ENCODE measurements at places on chromosomes 4 and X.

GRCh38 chr4:37322122-37322521, 77.6 kb downstream of the NWD2 start:
- no peak for DNase-seq

DNA sequence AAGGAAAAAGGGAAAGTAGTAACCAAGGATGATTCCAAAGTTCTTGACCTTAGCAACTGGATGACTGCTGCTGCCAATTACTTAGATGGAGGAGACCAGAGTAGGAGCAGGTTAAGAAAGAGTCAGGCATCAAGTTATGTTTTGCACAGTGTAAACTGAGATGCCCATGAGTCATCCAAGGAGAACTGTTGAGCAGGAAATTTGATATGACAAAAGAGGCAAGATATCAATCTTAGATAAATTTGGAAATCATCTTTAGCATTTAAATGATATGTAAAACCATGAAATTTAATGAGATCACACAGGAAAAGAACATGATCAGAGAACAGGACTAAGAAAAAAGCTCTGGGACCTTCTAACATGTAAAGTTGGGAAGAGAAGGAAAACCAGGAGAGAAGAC, 361.3 kb downstream of the OPHN1 start:
- DNase-seq, result no peak

GRCh38 chr4:78323439-78323838, 228.1 kb upstream of the ANXA3 start:
- no peak for DNase-seq

- DNase-seq, result no peak
Observed at GRCh38 chr4:94216394-94216793, 8.7 kb downstream of the SMARCAD1 start.

- no peak for DNase-seq
Observed at GRCh38 chrX:134792077-134792476, 133.8 kb upstream of the PLAC1 start.

DNA sequence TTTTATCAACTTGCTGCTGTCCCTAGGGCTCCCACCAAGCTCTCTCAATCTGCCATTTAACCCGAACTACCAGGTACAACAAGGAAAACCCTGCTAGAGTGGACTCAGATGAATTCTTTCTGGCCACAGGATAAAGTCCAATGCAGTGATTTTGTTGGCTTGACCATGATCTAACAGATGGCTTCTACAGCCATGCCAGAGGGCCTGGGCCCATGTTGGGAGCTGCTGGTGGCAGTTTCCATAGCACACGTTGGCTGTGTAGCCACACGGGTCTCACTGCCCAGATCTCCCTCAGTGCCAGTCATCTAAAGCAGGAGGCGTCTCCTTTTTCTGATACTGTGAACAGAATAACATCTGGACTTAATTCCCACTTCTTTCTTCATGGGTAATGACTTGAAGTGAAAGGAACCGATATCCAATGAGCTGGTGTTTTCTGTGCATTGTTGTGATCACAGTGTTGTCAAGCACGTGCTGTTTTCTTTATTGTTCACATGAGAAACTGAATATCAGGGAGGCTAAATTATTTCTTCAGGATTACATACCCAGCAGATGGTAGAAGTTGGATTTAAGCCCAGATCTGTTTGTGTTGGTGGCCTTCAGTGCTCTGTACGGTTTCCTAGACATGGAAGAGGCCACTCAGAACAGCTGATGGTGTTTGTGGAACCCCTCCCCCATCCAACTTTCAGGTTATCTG, 85.2 kb upstream of the CLCN4 start:
- peak; percentile 30 for DNase-seq
